ENCODE measurements at places on chromosomes 2 and 18.
A peak's percentile ranks its signal among the peaks of the same experiment; 100 is the strongest.

DNA sequence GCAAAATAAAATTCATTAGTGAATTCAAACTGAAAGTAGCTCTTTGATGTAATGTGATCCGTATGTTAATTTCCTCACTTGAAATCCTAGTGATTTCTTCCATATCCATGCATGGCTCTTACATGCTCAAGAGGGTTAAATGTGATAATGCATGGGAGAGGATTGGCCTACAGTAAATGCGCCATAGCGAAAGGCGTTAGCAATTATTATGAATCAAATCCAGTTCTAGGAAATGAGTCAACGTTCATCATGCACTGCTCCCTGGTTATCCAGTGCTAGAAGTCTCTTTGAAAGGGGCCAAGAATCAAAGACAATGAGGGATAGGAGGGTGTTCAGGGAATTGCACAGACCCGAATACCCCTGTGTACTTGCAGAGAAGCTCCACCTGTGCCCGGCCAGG is 101.4 kb upstream of the RASGRP3 start:
- no peak for DNase-seq

- no peak for DNase-seq
Observed at GRCh38 chr2:216671081-216671411, 24.3 kb downstream of the IGFBP5 start.

DNA sequence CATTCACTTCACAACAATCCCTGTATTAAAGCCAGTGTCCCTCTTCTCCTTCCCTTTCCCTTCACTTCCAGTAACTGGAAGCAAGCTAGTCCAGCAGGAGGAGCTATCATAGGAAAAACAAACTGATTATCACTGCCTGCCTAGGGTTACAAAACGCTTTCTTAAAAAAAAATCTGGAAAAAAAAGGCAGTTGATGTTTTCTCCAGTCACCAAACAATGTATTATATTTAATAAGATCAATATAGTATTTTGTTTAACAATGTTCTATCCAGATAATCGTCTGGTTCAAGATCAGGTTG is 78.8 kb upstream of the ITGB6 start:
- DNase-seq: no peak

DNA sequence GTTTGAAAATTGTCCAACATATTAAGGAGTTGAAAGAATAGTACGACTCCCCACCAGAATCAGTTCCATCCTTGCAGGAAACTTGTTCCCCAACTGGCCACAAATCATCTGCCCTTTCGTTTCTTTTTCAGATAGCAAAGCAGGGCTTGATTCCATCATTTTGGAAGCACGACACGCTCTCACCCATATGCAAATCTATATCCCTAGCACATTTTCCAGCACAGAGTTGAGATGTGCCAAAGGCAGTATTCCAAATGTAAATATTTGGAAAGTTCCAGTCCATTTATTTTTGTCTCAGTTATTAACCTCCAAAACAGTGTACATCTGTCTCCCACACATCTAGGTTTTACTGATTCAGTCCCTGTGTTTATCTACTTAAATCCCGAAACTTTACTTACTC is 128.8 kb upstream of the BCL2L11 start:
- no peak for DNase-seq

- DNase-seq: no peak
Observed at GRCh38 chr2:208320686-208321085, 54.6 kb downstream of the PIKFYVE start.

- no peak for DNase-seq
Observed at GRCh38 chr2:100228967-100229366, 86.6 kb upstream of the AFF3 start.

DNA sequence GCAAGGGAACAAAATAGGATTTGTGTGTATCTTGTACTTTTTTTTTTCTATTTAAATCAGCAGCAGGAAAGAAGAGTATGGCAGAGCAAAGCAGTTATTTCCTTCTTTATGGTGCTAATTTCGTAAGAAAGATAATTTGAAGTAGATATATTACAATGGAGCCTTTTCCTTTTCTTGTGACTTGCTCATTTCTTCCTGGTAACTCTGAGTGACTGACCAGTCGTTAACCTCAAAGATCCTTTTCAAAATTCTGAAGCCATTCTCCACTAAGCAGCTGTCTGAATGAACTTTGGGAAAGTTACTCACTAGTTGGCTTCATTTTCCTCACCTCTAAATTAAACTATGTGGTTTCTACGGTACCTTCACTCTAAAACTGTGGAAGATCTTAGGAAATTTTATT is 24.6 kb downstream of the AFTPH start:
- peak; percentile 42 for DNase-seq

- no peak for DNase-seq
Observed at GRCh38 chr2:25043241-25043867, 1.5 kb downstream of the EFR3B start.

GRCh38 chr2:225030203-225030602 is 12.1 kb downstream of the DOCK10 start:
- DNase-seq: no peak

DNA sequence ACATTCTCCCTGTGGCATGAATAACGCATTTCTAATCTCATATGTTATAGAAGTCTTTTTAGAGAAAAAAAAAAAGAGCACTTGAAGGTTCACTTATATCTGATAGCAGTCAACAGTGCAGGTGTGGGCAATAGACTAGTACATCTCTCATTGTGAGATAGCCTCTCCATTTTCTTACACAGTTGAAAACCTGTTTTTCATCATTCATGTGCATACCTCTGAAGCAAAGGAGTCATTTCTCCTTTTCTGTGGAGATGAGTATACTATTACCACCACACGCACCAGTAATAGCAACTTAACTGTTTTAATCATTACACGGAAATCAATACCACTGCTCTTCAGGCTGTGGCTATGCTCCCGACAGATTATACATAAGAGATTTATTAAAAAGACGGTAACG is 1653.3 kb upstream of the TMEFF2 start:
- no peak for DNase-seq

GRCh38 chr2:23772056-23772455 is 154.9 kb downstream of the ATAD2B start:
- no peak for DNase-seq

DNA sequence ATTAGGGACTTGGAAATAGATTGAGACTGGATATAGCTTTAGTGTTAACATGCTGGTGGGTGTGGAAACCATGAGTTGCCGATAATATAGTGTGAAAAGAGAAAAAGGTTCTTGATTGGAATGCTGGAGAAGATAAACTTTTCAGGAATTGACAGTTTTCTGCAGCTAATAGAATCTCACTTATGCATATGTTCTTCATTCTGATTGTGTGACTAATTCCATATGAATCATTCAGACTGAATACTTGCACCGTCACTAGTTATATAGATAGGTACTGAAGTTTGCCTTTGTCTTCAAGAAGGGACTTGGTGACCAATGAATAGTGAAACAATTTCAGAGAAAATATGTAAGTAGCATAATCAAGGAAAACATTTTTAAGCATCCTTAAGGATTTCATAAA is 225.7 kb upstream of the FOSL2 start:
- DNase-seq: no peak

DNA sequence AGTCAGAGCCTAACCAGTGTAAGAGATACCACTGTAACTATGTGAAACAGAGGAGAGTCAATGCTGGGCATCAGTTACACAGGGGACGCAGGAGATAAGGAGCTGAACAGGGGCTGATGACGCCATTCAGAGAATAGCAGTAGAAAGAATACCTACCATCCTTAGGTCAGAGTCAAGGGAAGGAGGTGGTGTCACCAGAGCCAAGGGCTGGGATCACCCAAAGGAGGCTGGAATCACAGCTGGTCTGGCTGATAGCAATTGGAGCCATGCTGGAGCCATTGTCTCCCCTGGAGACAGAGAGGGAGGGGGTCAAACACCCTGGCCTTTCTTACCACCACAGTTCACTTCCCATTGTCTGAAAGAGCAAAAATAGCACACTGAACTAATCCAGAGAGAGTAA is 37.3 kb upstream of the C18orf32 start:
- DNase-seq: no peak

DNA sequence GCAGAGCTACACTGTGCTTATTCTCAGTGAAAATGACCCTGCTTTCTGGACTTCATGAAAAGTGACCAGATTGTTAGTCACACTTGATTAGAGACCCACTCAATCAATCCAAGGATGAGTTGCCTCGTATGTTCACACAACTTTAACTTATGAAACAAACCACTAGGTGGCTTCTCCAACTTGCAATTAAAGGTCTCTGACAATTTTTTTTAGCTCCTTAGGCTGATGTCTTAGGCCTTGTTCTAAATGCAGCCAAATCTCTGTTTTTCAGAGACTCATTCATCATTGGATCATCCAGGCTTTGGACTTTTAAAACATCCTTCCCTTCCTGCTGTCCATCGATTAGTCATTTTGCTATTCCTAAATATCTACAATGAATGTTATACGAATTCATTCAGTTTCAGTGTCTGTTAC is 63.4 kb downstream of the MREG start:
- DNase-seq: no peak

GRCh38 chr2:189516546-189516945 is 64.0 kb downstream of the SLC40A1 start:
- no peak for DNase-seq

DNA sequence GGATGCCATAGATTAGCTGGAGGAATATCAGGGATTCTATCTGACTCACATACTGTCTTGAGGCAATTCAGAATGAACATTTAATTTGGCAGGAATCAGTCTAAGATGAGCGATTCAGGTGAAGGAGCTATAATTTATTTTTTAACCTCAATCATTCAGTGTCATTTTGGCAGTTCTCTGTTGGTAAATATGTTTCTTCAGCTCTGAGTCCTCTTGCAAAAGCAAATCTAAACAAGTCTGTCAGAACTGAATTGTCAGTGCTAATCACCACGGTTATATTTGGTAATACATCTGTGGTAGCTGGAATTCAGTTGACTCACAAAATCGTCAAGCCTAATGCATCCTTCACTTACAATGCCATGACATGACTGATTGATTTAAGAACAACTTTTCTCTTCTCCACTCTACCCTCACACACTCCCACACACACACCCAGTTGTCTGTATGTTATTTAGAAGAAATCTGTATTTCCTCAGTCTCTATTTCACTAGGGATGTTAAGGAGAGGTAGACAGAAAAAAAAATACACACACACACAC is 516.6 kb upstream of the NXPH2 start:
- DNase-seq: no peak

DNA sequence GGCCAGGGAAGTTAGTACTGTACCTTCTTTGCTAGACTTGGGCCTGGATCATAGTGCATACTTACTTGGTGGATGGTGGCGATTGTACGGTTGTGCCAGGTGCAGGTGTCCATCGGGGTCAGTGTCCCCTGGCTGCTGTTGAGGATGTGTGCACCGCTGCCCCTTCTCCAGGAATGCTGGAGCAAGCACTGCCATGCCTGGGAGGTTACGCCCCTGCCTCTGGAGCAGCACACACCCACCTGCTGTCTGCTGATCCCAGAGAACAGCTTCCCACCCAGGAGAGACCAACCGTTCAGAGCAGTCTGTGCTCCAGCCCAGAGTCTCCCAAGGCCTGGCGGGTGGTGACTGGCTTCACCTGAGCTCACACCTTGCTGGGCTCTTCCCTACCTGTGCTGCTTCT is 286.8 kb upstream of the HS6ST1 start:
- no peak for DNase-seq

DNA sequence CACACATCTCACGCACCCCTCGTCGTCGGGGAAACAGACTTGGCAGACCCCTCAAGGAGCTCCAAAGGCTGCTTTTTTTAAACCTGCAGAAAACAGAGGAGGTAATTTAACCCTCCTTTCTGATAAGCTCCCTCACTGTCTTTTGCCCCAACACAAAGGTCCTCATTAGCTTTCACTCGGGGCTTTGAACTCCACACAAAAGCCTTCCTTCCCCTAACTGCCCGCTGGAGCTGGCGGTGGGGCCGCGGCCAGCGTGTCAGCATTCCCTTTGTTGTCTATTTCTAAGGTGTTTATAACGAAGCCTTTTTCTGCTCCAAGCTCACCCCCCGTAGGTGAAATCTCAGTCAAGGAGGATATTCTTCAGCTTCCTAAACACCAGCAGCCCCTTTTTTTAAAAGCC is 43.5 kb upstream of the ID2 start:
- peak; percentile 63 for DNase-seq

- no peak for DNase-seq
Observed at GRCh38 chr2:205017912-205018311, 472.6 kb downstream of the PARD3B start.

- DNase-seq: no peak
Observed at GRCh38 chr2:154207288-154208047, 335.7 kb downstream of the GALNT13 start.

DNA sequence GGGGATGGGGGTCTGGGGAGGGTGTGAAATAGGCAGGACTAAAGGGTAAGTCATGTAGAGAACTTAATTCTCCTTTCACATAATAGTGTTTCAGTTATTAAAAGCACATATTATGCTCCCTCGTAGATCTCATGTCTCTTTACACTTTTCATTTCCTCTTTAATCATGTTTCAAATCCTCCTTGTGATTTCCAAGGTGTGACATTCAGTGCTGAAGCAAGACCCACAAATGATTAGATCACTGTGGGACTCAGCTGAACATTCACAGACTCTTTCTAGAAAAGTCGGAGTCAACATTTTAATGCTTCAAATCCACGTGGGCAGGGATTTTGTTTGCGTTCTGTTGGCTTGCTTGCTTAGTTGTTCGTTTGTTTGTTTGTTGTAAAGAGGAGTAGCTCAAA is 34.7 kb upstream of the CALCRL start:
- DNase-seq: no peak

DNA sequence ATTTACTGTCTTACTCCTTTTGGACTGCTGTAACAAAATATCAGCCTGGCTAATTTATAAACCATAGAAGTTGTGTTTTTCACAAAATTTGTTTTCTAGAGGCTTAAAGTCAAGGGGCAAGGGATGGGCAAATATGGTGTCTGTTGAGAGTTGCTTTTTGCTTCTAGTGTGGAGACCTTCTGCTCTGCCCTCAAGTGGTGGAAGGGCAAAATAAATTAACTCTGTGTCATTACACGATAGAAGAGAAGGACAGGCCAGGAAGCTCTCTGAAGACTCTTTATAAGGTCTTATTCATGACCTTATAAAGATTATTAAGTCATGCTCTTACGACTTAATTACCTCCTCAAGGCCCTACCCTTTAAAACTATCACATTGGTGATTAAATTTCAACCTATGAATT is 181.2 kb upstream of the LRATD1 start:
- DNase-seq: no peak

DNA sequence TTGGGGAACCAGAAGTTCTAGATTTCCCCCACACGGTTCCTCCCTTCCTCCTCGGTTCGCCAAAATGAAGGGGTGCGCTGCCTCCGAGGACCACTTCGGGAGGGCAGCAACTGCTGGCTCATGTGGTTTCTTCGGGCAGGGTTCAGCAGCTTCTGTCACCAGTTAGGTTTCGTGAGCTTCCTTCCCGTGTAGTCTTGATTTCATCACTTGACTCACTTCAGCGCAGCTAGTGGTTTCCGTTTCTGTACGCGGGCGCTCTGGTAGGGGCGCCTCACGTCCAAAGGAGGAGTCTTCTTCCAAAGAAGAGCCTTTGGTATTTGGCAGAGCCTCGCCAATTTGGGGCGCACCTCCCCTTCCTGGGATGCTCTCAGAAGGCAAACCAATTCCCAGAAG is 485 bp upstream of the GALNT3 start:
- peak; percentile 63 for DNase-seq

DNA sequence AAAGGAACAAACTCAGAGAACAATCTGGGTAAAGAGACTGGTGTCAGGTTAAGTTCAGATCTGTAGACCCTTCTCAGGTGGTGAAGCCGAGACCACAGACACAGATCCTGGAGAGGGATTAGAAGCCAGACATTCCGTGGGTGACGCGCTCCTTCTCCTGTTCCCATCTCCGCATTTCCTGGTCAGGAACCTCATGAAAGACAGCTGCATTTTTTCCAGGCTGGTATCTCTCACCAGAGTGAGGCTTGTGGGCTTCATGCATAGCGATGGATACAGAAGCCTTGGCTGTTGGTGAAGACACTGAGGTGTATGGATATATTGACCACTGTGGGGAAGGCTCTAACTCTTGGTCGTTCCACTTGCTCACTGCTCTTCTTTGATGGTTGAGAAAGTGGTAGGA is 152.6 kb downstream of the FAM210A start:
- DNase-seq: no peak
